ENCODE measurements at places on chromosomes 12 and 14. TPM values are rescaled to one million over a fixed set of nuclear protein-coding genes. Genes with fewer than 3 reads are reported as not detected.

The FGD6 gene
- total RNA-seq = 6.5 TPM

The MNAT1 gene
- total RNA-seq = 69.4 TPM

The SERPINA3 gene
- not detected for total RNA-seq

The ASCL1 gene
- not detected for total RNA-seq

The GEMIN2 gene
- total RNA-seq = 6.1 TPM

The PDZRN4 gene
- not detected for total RNA-seq

The CERS5 gene
- 58.3 TPM for total RNA-seq

The OGFOD2 gene
- total RNA-seq = 16.9 TPM

The CSRP2 gene
- 29.0 TPM for total RNA-seq

The HRK gene
- not detected for total RNA-seq

The ST8SIA1 gene
- total RNA-seq = not detected

The TAS2R43 gene
- total RNA-seq = 0.26 TPM

The GALNT6 gene
- total RNA-seq = 69.8 TPM

The C1QL4 gene
- total RNA-seq = 0.33 TPM

The LAG3 gene
- 0.60 TPM for total RNA-seq

The FLVCR2 gene
- total RNA-seq = 4.1 TPM

The KRT82 gene
- total RNA-seq = not detected

The SLC39A2 gene
- total RNA-seq = not detected

The SLC25A47 gene
- total RNA-seq = not detected

The ZFP36L1 gene
- total RNA-seq = 156 TPM

The TBC1D30 gene
- total RNA-seq = 0.23 TPM

The PTHLH gene
- 0.68 TPM for total RNA-seq

The PYM1 gene
- total RNA-seq = 30.4 TPM

The C12orf50 gene
- total RNA-seq = not detected

The SERPINA4 gene
- not detected for total RNA-seq

The PLCZ1 gene
- total RNA-seq = not detected

The POP5 gene
- 57.9 TPM for total RNA-seq

The CLEC6A gene
- total RNA-seq = not detected

The AACS gene
- 29.5 TPM for total RNA-seq

The ENDOU gene
- total RNA-seq = not detected

The LHX5 gene
- total RNA-seq = not detected

The C12orf54 gene
- not detected for total RNA-seq

All from HFFc6 (cell line).